Fibroblast of skin of right quadriceps (primary cell): ENCODE measurements at places on chromosomes 1 and 21.

- DNase-seq: no peak
These were observed 618.7 kb upstream of the BRINP3 start for GRCh38 chr1:191096405-191096804.

- peak; percentile 58 for DNase-seq
These were observed 68.8 kb upstream of the RGS1 start for GRCh38 chr1:192506741-192507155.

DNA sequence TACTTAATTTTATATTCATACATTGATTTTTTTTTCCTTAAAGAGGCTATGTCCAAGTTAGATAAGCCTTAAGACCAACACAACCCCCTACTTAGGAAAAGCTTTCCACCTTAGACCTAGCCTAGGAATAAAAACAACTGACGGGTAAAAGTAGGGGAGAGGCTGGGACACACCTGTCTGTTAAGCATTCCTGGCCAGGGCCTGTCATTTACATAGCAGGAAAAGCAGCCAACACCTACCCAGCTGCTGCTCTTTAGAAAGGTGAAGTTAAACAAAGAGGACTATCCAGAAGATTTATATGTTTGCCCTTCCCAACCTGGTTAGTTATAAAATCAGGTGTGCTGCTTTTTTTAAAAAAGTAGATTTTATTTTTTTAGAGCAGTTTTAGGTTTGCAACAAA lies 29.1 kb upstream of the SAMD13 start:
- DNase-seq: no peak

GRCh38 chr21:40803101-40803500 lies 43.9 kb downstream of the DSCAM start:
- no peak for DNase-seq

- no peak for DNase-seq
These were observed 247.1 kb upstream of the RAB4A start for GRCh38 chr1:229023651-229024300.

DNA sequence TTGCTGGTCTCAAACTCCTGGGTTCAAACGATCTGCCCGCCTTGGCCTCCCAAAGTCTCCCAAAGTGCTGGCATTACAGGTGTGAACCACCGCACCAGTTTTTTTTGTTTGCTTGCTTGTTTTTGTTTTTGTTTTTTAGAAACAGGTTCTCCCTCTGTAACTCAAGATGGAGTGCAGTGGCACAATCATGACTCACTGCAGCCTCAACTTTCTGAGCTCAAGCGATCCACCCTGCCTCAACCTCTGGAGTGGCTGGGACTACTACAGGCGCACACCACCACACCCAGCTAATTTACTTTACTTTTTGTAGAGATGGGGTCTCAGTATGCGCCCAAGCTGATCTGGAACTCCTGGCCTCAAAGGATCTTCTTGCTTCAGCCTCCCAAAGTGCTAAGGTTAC lies 47.3 kb upstream of the USP1 start:
- no peak for DNase-seq

GRCh38 chr1:215631040-215631439 lies 63.9 kb downstream of the KCTD3 start:
- no peak for DNase-seq

DNA sequence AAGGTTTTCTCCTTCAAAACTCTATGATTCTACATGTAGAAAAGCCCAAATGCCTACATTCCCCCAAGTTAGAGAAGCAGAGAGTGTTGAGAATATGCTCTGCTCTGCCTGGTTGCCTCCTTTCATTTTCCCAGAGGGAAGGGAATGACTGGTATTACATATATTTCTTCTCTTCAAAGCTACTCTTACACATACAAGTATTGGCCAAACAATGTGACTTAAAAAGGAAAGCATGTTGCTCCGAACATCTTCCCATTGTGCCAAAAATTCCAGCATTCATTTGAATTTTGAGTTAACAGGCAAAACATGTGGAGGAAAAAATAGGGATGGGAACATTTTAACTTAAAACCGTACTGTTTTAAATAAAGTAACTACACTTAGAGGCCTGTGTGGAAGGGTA lies 125.2 kb downstream of the COQ8A start:
- DNase-seq: no peak

- peak; percentile 97 for DNase-seq
These were observed 28.5 kb upstream of the EPS8L3 start for GRCh38 chr1:109792056-109792831.

GRCh38 chr1:152442765-152443164 lies 28.7 kb upstream of the CRNN start:
- DNase-seq: no peak

DNA sequence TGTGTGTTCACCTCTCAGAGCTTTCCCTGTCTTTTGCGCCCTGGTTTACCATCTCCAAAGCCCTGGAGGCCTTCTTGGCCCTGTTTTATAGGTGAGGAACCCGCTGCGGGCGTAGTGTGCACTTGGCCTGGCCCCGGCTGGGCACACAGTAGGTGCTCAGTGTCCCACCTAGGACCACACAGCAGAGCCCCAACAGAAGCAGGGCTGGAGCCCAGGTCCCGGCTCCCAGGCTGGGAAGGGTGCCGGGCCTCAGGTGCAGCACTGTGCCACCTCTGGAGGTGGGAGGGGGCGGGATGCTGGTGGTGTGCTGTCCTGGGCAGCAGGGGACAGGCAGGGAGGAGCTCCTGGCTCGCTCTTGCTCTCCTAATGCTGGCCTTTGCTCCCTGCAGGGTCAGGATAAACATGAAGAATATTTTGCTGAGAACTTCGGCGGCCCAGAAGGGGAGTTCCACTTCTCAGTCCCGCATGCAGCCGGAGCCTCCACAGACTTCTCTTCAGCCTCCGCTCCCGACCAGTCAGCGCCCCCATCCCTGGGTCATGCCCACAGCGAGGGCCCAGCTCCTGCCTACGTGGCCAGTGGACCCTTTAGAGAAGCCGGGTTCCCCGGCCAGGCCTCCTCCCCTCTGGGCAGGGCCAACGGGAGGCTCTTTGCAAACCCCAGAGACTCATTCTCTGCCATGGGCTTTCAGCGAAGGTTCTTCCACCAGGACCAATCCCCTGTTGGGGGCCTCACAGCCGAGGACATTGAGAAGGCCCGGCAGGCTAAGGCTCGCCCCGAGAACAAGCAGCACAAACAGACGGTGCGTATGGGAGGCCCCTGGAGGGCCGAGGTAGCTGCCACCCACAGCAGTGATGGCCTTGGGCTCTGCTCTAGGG lies 24.8 kb downstream of the COQ8A start:
- DNase-seq: no peak

GRCh38 chr21:43775795-43776430 lies at the start of gene CSTB:
Gene CSTB (minus strand): TSS chr21:43776308. CDS start chr21:43776269, 39 bp downstream.
- DNase-seq: peak; percentile 62

- DNase-seq: peak; percentile 39
These were observed 106.5 kb downstream of the SLC16A1 start for GRCh38 chr1:112849425-112850033.

DNA sequence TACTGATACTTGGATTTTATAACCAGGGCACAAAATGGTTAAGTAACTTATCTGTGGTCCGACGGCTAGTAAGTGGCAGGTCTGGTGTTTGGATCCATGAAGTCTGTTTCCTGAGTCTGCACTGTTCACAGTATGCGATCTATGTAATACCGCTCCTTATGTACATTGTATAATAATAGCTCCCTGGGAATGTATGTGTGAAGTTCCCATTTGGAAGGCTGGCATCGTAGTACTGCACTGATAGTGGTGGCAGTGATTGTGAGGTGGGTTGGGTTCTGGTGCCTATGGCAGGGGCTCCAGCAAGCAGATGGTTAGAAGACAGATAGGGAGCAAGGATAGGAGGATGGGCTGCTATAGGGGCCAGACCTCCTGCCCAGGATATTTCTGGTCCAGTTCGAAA lies 25.3 kb downstream of the ITSN1 start:
- DNase-seq: no peak

GRCh38 chr1:147080006-147080661 lies 92.1 kb downstream of the PRKAB2 start:
- no peak for DNase-seq

- peak; percentile 42 for DNase-seq
These were observed 116.9 kb upstream of the NGF start for GRCh38 chr1:115454837-115455511.

DNA sequence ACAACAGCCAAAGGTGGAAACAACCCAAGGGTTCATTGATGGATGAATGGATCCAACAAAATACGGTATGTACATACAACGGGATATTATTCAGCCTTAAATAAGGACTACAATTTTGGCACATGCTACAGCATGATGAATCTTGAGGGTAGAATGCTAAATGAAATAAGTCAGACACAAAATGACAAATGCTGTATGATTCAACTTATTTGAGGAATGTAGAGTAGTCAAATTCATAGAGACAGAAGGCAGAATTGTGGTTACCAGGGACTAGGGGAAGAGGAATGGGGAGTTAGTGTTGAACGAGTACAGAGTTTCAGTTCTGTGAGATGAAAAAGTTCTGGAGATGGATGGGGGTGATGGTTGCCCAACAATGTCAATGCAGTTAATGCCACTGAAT lies 118.0 kb upstream of the PAXBP1 start:
- peak; percentile 73 for DNase-seq

- DNase-seq: peak; percentile 38
These were observed 90.9 kb downstream of the SLC30A10 start for GRCh38 chr1:219837274-219837993.

DNA sequence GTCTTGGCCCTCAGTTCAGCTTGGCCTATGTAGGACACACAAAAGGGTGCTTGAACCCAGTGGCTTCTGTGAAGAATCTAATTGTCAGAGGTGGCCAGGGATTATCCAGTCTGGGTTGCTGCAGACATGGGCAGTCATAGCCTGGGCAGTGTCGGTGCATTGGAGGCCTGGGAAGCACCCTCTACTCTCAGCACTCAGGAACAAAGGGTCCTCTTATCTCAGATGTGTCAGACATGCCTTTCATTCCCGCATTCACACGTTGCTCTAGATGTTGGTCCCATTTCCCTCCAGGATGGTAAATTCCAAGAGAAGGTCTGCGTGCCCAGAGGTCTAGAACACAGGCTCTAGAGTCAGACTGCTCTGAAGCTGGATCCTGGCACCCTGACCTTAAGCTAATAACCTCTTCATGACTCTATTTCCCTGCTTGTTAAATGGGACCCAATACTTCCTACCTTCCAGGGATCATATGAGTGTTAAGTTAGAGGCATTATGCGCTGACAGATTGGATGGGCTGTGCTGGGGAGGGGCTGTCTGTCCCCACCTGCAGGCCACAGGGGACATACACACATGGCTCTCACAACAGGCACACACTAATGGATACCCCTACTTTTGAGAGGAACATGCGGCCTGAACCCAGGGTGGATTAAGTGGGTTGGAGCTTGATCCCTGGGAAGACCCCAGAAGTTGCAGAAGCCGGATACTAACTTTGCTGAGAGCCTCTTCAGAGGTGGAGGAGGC lies 16.5 kb upstream of the EDN2 start:
- DNase-seq: no peak

- DNase-seq: no peak
These were observed 27.6 kb upstream of the KCNK1 start for GRCh38 chr1:233586301-233586700.
